ENCODE measurements at places on chromosomes 7 and 10.

DNA sequence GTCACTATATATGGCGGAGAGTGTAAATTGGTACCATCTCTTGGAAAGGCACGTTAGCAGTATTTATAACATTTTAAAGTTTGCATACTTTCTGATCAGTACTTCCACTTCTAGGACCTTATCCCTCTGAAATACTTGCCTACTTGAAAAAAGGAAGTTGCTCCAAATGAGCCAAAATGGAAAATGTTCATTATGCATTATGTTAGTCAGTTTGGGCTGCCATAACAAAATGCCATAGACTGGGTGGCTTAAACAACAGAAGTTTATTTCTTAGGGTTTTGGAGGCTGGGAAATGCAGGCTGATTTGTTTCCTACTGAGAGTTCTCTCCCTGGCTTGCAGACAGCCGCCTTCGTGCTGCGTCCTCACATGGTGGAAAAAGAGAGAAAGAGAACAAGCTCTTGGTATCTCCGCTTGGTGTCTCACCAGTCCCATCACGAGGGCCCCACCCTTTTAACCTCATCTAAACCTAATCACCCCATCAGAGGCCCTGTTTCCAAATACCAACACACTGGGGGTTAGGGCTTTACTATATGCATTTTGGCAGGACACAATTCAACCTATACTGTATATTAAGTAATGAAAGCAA is 6.9 kb downstream of the SNX10 start:
- DNase-seq, result no peak

DNA sequence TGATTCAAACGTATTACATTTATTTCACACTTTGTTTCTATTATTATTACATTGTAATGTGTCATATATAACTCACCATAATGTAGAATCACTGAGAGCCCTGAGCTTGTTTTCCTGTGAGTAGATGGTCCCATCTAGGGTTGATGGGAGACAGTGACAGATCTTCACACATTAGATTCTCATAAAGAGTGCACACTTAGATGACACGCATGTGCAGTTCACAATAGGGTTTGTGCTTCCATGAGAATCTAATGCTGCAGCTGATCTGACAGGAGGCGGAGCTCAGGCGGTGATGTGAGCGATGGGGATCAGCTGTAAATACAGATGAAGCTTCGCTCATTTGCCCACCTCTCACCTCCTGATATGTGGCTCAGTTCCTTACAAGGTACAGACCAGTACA is 36.1 kb downstream of the BMPER start:
- DNase-seq, result no peak

DNA sequence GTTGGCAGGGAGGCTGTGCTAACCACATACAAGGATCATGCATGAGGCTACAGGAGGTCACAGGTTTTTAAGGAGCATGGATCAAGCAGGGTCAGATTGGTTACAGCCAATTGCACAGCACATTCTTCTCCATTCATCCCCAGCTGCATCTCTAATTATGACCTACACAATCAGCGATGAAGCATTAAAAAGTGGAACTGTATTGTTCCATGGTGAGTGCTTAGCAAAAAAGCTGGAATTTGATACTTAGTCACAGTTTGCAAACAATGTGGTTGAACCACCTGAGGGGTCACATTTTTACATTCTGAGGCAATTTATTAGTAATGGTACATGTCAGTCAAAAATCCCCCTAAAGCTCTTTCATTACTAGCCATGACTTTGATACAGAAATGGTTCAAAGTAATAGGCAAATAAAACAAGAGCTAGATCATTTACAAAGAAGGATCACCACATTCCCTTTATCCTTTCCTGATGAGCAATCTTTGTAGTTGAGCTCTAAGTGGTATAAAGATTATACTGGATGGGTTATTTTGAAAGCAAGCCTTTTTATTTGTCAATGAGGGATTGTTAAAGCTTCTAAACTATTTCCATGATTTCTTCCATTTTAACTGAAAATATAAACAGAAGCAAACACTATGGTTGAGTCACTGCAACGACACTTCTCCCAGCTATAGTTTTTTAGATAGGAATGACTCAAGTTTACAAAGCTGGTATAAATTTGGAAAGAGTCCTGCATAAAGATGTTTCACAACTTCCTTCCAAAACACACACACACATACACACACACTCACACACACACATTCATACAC is 217.8 kb upstream of the SEMA3A start:
- DNase-seq, result no peak

DNA sequence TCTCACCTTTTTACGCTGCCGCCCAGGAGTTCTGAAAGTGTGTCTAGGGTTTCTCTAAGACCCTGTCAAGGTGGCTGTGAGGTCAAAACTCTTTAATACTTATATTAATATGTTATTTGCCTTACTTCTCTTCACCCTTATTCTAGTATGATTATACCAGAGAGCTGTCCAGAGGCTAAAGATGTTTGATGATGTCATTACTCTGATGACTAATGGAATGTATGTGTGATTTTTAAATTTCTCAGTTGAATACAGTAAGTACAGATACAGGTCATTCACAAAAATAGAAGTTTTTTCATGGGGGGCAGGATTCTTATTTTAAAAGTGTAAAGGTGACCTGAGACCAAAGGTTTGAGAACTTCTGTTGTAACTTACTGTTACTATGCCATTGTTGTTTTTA is 150.6 kb upstream of the FOXP2 start:
- no peak for DNase-seq

GRCh38 chr10:133292919-133293809 is 15.5 kb downstream of the TUBGCP2 start:
- no peak for DNase-seq

All from T-helper 1 cell (primary cell).